RWPE2 (cell line): ENCODE measurements at places on chromosomes 6 and 20.

GRCh38 chr6:43942616-43943015 lies 172.6 kb downstream of the VEGFA start:
- H3K27me3 ChIP-seq: no peaks in the 10 kb centered on the region
- H3K36me3 ChIP-seq: no peaks in the 10 kb centered on the region
- no peak for DNase-seq
- H3K27ac ChIP-seq: no peak overlapping the region
- H3K4me1 ChIP-seq: no peaks in the 10 kb centered on the region

DNA sequence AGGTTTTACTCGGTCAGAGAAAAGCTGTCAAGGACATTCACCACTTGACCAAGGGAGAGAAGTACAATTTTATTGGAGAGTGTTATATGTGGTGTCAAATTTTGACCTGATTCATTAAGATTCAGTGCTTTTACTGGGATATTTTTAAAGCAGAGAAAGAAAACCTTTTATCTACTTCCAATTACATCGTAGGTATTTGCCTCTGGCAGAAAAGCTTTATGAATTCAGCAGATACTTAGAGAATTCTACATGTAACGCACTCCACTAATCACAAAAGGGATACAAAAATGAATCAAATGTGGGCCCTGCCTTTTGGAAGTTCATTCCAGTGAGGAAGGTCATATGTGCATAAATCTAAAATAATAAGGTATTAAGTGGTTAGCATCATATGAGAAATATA lies 133.7 kb downstream of the STXBP5 start:
- H3K36me3 ChIP-seq: peaks cover 38% of the 10 kb centered on the region
- DNase-seq: no peak
- H3K27ac ChIP-seq: no peak overlapping the region
- H3K27me3 ChIP-seq: no peaks in the 10 kb centered on the region
- no peaks in the 10 kb centered on the region for H3K4me1 ChIP-seq

DNA sequence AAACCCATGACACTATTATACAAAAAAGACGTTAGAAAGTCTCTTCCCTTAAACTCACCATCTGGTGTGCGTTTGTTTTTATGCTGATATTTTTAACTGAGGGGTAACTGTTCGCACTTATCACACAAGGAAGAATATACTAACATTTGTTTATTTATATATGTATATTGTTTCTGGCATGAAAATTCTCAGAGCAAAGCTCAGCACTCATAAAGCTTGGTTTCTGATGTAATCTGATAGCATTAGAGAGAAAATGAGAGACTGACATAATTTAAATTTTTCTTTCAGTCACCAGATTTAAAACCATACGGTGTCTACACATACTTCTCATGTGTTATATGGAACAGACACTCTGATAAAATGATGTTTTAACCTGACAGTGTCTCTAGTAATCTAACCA lies 6.9 kb downstream of the BLOC1S5 start:
- no peak for DNase-seq
- no peak overlapping the region for H3K27ac ChIP-seq
- H3K27me3 ChIP-seq: no peaks in the 10 kb centered on the region

GRCh38 chr20:62793757-62794006 lies 2.6 kb upstream of the MRGBP start:
- peaks cover 22% of the 10 kb centered on the region for H3K4me1 ChIP-seq
- peaks cover 17% of the 10 kb centered on the region for H3K36me3 ChIP-seq
- DNase-seq: no peak
- no peak overlapping the region for H3K27ac ChIP-seq
- peak overlapping the region; percentile 11 for H3K4me3 ChIP-seq
- no peaks in the 10 kb centered on the region for H3K27me3 ChIP-seq

DNA sequence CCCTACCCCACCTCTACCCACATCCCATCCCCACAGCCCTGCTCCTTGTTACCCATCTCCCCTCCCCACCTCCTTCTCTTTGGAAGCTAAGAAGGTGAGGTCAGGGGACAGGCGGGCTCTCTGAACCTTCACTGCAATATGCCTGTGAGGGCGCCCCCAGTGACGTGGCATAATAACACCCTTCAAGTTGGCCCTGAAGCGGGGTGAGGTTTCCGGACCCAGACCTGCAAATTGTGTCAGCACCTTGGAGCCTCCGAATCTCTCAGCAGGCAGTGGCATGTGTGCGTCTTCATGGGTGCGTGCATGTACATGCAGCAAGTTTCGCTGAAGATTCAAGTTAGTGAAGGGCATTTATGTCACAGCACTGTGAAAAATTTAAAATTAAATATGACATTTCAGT lies 114.6 kb downstream of the SOBP start:
- no peaks in the 10 kb centered on the region for H3K36me3 ChIP-seq
- H3K4me1 ChIP-seq: peaks cover 15% of the 10 kb centered on the region
- H3K27ac ChIP-seq: no peak overlapping the region
- H3K4me3 ChIP-seq: no peak overlapping the region
- no peaks in the 10 kb centered on the region for H3K27me3 ChIP-seq

- DNase-seq: peak; percentile 69
- no peaks in the 10 kb centered on the region for H3K36me3 ChIP-seq
- H3K27ac ChIP-seq: no peak overlapping the region
- H3K4me1 ChIP-seq: no peaks in the 10 kb centered on the region
- H3K4me3 ChIP-seq: no peak overlapping the region
Measured at GRCh38 chr20:31818376-31818908, 714 bp upstream of the MYLK2 start.

GRCh38 chr20:50426866-50427718 lies 83.1 kb upstream of the PTPN1 start:
- DNase-seq: no peak
- no peaks in the 10 kb centered on the region for H3K27me3 ChIP-seq
- H3K27ac ChIP-seq: peak overlapping the region; percentile 99
- H3K36me3 ChIP-seq: no peaks in the 10 kb centered on the region
- H3K4me3 ChIP-seq: no peak overlapping the region

DNA sequence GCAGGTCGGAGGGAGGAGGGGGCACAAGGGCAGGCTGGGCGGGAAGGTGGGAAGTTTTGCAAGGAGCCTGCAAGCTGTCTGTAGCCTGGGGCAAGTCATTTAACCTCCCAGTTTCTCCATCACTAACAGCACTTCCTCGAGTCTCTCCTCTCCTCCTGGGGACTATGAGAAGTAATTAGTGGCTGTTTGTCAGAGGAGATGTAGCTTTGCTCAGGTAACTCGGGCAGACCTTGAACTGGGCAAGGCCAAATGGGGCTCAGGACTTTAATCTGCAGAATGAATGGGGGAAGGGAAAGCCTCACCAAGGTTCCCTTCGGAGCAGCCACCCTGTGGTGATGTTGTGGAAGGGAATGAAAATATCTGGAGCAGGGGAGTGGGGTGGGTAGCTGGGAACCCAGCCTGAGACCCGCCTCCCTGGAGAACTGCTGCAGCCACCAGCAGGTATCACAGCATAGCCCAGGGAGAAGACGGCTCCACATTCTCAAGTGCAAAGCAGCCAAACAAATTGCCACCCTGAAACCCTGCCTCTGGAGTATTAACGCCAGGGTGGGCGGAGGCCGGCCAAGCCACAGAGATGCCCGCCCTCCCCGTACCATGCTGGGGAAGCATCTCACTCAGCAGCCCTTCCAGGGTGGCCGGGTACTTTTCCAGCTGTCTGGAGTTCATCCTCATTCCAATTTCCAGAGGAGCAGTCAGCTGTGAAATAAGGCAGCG lies 6.1 kb upstream of the LEMD2 start:
- no peak for DNase-seq
- no peaks in the 10 kb centered on the region for H3K4me1 ChIP-seq
- H3K27me3 ChIP-seq: no peaks in the 10 kb centered on the region
- H3K4me3 ChIP-seq: no peak overlapping the region
- H3K36me3 ChIP-seq: no peaks in the 10 kb centered on the region
- H3K27ac ChIP-seq: no peak overlapping the region

DNA sequence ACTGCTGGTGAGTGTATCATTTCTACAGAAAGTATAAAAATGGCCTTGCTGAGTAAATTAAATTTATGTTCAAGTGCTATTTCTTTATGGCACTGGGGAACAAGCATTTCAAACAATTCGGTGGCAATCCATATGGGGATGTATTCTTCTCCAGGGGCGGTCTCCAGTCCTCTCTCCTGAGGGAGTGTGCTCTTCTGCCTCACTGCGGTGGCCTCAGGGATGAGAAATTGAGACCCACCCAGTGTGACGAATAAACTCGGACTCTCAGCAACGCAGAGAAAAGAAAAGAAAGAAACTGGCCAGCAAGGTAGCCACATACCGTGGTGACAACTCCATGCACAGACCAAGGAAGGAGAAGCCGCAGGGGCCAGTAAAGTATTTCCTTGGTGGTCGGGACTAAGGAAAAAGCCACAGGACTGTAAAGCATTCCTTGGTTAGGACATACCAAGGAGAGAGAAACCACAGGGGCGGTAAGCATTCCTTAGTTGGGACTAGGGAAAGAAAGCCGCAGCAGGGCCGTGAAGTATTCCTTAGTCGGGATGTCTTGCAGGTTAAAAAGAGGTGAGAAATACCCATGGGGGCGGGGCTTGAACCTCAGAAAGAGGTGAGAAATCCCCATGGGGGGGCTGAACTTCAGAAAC lies 13.6 kb upstream of the GOPC start:
- no peak overlapping the region for H3K27ac ChIP-seq
- DNase-seq: no peak
- no peaks in the 10 kb centered on the region for H3K27me3 ChIP-seq

DNA sequence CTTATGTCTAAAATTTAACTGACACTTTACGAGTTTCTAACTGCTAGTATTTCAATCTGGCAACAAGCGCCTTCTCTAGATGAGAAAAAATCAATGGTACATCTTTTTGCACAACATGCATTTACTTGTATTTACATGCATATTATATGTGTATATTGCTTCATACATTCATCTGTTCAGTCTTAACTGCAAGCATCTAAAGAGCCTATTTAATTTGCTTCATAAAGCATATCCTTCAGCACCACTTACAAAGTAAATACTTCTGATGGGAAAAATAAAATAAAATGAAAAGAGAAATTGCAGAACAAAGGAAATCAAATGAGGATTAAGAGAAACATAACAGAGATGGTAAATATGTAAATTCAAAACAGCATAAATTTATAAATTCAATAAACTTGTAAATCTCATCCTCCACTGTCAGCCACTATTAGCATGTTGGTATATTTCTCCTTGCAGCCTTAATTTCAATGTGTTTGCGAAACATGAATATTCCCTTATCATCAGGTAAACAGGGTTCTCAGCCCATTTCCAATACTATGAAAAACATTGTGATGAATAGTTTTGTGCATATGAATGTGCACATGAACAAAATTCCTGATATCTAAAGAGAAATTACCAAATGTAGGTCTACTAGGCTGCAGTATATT lies 332.5 kb upstream of the RUNX2 start:
- no peak for DNase-seq
- no peak overlapping the region for H3K4me3 ChIP-seq
- H3K36me3 ChIP-seq: no peaks in the 10 kb centered on the region
- no peak overlapping the region for H3K27ac ChIP-seq
- H3K27me3 ChIP-seq: no peaks in the 10 kb centered on the region
- H3K4me1 ChIP-seq: no peaks in the 10 kb centered on the region

DNA sequence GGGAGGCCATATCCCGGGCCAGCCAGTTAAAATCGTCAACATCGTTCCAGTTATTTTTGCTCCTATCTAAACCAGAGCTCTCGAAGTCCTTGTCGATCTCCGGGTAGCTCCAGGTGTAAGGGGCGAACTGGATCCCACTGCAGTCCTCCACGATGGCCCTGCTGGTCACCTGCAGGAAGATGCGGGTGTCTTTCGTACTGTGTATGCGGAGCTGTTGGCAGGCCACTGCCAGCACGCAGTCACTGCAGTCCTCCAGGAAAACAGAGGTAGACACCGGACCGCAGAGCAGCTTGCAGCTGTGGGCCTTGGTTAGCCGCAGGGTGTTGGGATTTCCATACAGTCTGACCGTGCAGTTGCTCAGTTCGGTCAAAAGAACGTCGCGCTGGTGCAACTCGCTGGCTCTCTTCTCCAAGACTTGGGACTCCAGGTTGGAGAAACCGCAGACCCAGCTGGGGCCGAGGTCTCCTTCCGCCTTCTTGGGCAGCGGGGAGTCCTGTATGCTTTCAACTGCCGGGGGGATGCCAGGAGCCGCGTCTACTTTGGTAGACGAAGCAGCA lies 742 bp downstream of the TBCC start:
- H3K27me3 ChIP-seq: no peaks in the 10 kb centered on the region
- peak overlapping the region; percentile 76 for H3K4me3 ChIP-seq

DNA sequence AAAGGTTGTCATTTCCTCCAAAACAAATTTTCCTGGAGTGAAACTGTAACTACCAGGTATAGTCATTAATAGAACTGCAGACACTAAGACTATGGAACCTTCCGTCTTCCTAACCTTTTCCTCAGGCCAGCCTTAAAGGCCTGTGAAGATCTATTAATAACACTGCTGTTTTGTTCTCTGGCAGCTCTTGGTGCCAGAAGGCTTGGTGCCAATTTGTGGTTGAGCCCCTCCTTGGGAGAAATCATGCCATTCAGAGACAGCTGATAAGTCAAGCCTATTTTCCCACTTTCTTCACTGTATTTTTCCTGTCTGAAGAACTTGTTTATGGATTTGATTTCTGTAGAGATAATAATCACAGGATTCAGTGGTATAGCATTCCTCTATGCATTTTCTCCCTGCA lies 64.8 kb downstream of the HCRTR2 start:
- no peak overlapping the region for H3K27ac ChIP-seq
- H3K4me3 ChIP-seq: no peak overlapping the region
- no peaks in the 10 kb centered on the region for H3K4me1 ChIP-seq

- DNase-seq: no peak
- H3K4me1 ChIP-seq: no peaks in the 10 kb centered on the region
- H3K27me3 ChIP-seq: no peaks in the 10 kb centered on the region
- no peaks in the 10 kb centered on the region for H3K36me3 ChIP-seq
- H3K4me3 ChIP-seq: no peak overlapping the region
Measured at GRCh38 chr6:149285626-149286025, 31.9 kb upstream of the TAB2 start.

GRCh38 chr6:157954150-157955117 lies 27.2 kb upstream of the SYNJ2 start:
- no peaks in the 10 kb centered on the region for H3K36me3 ChIP-seq
- DNase-seq: no peak
- no peaks in the 10 kb centered on the region for H3K4me1 ChIP-seq
- no peaks in the 10 kb centered on the region for H3K27me3 ChIP-seq

DNA sequence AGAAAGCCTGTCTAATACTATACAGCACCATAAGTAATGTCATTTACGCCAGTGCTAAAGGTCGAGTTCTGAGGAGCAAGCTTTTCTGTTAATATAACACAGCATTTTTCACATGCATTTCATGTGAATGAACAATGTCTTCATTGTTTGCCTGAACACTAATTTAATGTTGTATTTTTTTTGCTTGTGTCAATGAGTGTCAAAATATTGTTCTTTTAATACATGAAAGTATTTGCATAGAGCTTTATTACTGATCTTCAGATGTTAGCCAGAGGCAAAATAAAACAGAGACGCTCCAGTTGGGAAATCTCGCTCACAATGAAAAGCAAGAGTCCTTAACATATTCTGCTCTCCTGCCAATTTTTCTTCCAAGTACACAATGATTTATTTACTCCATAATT lies 151.8 kb downstream of the FOXC1 start:
- no peak overlapping the region for H3K27ac ChIP-seq
- H3K36me3 ChIP-seq: no peaks in the 10 kb centered on the region
- DNase-seq: no peak

GRCh38 chr20:5220321-5221060 lies 93.7 kb downstream of the CDS2 start:
- no peak overlapping the region for H3K27ac ChIP-seq
- H3K27me3 ChIP-seq: no peaks in the 10 kb centered on the region
- no peaks in the 10 kb centered on the region for H3K36me3 ChIP-seq
- DNase-seq: no peak
